ENCODE measurements at places on chromosomes 1 and 21.

GRCh38 chr21:44005593-44005992 is 6.5 kb upstream of the TRAPPC10 start:
- DNase-seq = no peak

GRCh38 chr1:156705918-156706656 is 704 bp upstream of the CRABP2 start:
- DNase-seq = peak; percentile 68

GRCh38 chr1:109477821-109478220 is 5.9 kb upstream of the ATXN7L2 start:
- no peak for DNase-seq

DNA sequence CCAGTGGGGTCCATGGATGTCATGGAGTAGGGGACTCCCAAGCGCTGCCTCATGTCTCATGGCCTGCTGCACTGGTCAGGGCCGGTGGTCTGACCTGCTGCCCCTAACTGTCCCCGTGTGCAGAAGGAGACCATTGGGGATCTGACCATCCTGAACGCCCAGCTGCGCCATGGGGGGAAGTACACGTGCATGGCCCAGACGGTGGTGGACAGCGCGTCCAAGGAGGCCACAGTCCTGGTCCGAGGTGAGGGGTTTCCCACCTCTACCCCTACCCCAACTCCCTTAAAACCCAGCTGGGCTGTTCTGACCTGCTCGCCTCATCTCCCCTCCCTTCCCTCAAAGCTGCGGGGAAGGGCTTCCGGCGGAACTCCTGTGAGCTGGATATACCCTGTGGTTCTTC is 18.6 kb downstream of the TMEM81 start:
- DNase-seq = no peak

DNA sequence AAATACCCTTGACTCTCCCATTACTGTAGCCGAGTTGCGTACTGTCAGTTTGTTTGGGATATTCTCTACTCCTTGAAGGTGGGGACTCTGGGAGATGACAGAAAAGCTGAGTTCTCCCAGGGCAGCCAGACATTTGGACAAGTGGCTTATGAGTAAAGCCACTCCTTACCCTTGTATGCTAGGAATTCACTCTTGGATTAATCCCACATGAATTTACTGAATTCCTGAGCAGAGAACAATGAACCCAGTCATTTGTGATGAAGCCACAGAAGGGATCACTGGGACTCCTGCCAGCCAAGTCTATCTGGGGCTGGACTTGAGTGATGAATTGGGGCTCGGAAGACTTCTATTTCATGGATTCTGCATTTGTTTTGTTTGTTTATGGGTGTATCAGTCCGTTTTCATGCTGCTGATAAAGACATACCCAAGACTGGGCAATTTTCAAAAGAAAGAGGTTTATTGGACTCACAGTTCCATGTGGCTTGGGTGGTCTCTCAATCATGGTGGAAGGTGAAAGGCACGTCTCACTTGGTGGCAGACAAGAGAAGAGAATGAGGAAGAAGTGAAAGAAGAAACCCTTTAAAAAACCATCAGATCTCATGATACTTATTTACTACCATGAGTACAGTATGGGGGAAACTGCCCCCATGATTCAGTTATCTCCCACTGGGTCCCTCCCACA is 25.1 kb downstream of the C1orf116 start:
- no peak for DNase-seq

DNA sequence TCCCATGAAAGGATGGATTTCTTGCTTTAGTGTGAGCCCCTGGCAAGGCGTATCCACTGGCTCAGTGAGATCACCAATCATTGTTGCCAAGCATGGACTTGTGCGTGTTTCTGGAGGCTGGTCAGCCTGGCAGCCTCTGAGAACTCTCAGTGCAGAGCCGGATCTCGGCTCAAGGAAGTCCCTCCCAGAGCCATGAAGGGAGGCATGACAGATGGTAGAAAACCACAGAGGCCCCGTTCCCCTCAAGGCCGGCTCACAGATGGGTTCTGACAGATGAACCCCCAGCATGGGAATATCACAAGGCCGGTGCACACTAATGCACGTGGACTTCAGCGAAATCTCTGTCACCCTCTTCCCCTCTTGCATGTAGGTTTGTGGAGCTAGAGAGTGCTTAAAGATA is 290.5 kb downstream of the AJAP1 start:
- DNase-seq = no peak

DNA sequence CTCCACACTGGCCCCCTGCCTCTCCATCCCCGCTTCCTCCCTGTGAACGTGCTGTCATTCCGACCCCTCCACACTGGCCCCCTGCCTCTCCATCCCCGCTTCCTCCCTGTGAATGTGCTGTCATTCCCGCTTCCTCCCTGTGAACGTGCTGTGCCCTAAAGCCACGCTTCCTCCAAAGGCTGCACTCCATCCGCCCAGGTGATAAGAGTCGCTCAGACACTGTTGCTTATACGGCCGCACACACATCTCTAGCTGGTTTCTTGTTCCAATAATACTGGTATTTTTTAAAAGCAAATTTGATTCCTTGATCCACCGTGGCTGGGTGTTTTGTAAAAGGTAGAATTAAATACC is 39.3 kb upstream of the TSPEAR start:
- DNase-seq = no peak

- no peak for DNase-seq
These were observed 179.2 kb downstream of the BACH1 start for GRCh38 chr21:29477941-29478340.

- DNase-seq = no peak
These were observed 21.9 kb upstream of the KANK4 start for GRCh38 chr1:62341089-62341488.

DNA sequence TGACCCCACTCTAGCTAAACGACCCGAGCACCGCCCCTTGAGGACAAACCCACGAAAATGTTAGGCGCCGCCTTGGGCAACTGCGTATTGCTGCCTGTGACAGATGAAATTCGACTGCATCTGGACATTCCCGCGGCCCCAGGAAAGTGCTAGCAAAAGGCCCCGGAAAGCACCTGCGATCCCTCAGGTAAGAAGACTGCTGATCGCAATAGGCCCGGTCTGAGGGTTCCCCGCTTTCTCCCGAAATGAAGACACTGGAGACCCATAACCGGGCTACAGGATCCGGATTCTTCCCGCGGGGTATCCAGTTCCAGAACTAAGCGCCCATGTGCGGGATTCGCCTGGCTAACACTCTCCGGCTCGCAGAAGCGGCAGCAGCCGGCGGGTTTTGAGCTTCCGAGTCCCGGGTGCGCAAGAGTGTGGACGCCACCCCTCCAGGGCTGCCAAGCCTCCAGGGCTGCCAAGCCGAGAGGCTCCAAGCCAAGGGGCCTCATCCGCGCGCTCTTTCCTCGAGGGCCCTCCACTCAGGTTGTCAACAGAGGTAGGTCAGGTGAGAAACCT is 157.9 kb upstream of the NBPF11 start:
- DNase-seq = no peak

- no peak for DNase-seq
These were observed 112.8 kb upstream of the USP25 start for GRCh38 chr21:15616864-15617574.

DNA sequence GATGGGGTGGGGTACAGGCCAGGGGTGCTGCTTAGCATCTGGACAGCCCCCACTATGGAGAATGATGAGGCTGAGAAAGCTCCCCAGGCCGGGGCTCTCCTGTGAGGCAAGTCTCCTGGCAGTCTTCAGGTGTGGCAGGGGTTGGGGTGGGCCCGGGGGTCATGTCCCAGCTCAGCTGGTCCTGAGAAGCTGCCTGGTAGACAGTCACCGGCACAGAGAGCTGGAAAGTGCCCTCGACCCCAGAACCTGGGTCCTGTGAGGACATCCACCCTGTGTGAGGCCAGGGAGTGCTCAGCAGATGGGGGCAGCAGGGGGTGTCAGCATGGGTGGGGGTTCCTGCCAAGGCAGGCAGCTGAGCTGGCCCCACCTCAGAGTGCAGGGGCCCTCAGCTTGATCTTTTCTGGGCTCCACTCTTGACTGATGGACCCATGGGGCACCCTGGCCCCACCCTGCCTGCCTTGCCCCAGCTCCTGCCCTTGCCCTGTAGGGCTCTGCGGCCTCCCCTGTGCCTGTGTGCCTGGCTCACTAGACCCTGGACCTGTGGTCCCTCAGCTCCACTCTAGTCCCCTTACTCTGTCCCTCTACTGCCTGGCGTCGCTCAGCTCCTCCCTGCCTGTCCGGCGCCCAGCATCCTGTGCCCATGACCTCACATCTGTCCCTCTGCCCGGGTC is 5.8 kb downstream of the IBA57 start:
- no peak for DNase-seq

DNA sequence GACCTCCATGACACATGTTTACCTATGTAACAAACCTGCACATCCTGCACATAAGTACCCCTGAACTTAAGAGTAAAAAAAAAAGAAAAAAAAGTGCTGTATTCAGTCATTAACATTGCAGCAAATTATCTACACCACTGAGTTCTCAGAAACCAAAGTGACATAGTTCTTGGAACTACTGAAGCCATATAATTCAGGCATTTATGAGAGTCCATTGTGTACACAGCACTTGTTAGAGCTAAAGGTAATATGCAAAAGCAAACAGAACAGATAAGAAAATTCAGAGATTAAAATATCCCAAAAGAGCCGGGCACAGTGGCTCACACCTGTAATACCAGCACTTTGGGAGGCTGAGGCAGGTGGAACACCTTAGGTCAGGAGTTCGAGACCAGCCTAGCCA is 38.0 kb downstream of the F5 start:
- DNase-seq = no peak

- no peak for DNase-seq
These were observed 519.7 kb downstream of the NEGR1 start for GRCh38 chr1:71762514-71763255.

- no peak for DNase-seq
These were observed 182.1 kb upstream of the DMRTA2 start for GRCh38 chr1:50605186-50605875.

- no peak for DNase-seq
These were observed 1.6 kb downstream of the CNIH4 start for GRCh38 chr1:224358237-224358636.

DNA sequence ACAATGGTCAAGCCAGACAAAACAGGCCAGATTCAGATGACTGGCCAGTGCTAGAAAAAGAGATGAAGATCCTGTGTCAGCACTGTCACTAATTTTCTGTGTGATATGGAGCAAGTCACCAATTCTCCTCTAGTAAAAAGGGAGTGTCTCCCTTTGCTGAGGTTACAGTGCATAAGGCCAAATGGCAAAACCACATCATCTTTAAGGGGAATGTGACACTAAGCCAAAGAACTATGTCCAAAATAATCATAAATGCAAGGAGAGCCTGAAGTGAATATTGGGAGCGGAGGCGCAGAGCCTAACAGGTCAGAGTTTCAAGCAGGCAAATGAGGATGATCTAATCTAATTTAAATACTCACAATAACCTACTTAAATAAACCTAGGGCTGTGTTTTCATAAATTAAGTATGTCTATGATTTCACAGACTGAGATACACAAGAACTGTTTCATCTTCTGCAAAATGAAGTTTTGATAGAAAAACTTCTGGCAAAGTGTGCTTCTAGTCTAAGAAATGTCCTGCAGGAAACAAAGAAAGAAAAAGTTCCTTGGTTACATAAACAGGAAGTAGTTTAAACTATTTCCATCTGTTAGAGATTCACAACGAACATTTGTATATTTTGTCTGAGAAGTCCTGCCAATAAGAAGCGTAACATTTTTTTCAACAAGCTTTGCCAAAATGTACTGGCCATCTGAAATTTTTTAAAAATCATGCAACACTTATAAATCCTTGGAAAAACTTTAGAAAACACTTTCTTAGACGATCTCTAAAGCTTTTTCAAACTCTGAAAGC is 290.2 kb downstream of the LRRC40 start:
- DNase-seq = no peak

GRCh38 chr1:100077531-100077930 is 55.2 kb downstream of the SASS6 start:
- no peak for DNase-seq

GRCh38 chr21:25179116-25179515 is 428.2 kb downstream of the MRPL39 start:
- no peak for DNase-seq

DNA sequence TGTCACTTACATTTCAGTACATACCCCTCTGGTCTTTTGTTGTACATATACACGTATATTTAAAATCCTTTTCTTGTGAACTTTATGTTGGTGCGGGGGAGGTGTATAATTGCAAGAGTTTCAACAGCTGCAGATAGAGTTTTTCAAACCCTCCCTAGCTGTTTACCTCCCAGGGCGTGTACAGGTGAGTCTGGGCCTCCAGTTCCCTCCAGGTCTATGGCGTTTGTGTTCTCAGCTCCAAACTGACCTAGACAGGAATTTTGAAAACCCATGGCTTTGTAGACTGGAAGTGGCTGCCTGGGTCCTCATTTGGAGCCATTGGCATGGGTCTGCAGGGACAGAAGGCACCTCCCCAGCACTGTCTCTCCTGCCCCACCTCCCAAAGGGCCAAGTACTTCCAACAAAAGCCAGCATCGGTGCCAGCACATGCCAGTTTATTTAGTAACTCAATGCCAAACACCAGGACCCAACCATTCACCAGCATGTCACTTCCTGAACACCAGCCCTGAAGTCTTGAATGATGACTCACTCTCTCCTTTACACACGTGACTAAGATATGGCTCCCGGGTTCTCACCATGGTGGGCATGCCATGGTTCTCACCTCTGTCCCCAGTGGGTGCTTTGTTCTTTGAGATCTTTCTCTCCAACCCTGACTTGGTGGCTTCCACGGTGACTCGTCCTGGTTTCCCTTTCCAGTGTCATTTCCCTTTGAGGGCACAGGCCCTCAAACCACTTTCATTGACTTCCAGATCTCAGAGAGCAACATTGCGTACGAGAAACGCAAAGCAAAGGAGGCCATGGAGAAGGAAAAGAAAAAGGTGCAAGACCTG is 57.3 kb upstream of the EFHD2 start:
- peak; percentile 41 for DNase-seq

- DNase-seq = no peak
These were observed 86.0 kb downstream of the CASZ1 start for GRCh38 chr1:10710489-10710888.

- DNase-seq = no peak
These were observed 119.1 kb upstream of the JUN start for GRCh38 chr1:58902830-58903513.

GRCh38 chr1:167839009-167839408 is 74.9 kb downstream of the ADCY10 start:
- no peak for DNase-seq

- DNase-seq = no peak
These were observed 88.8 kb upstream of the IPO9 start for GRCh38 chr1:201740086-201740541.

DNA sequence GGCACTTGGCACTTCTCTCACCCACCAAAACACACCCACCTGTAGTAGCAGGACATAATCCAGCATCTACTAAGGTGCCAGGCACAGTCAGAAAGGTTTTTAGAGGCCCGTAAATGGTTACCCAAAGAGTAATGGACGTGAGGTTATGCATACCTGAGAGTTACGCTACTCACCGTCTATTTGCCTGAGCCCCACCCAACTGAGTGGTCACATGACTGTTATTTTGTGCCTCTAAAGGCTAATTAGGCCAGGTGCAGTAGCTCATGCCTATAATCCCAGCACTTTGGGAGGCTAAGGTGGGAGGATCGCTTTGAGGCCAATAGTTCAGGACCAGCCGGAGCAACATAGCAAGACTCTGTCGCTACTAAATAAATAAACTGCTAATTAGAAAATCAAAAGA is 11.0 kb downstream of the LMX1A start:
- DNase-seq = no peak

- DNase-seq = no peak
These were observed 32.8 kb upstream of the PRELP start for GRCh38 chr1:203442821-203443220.

Data from activated T-cell treated with anti-CD3 and anti-CD28 coated beads for 48 hours (primary cell).